ENCODE measurements at places on chromosomes 3 and 15.

DNA sequence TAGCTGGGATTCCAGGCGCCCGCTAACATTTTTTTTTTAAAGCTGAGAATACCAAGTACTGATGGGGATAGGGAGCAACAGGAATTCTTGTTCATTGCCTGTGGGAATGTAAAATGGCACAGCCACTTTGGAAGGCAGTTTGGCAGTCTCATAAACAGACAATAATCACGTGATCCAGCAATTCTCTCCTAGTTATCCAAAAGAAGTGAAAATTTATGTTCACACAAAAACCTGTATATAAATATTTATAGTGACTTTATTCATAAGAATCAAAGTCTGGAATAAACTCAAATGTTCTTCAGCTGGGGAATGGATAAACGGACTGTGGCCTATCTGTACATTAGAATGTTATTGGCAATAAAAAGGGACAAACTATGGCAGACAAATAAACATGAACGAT, 72.5 kb upstream of the NEO1 start:
- no peak for DNase-seq

GRCh38 chr3:149990423-149990948, 19.8 kb upstream of the PFN2 start:
- no peak for DNase-seq

GRCh38 chr15:74405823-74406222, 27.9 kb downstream of the SEMA7A start:
- no peak for DNase-seq

DNA sequence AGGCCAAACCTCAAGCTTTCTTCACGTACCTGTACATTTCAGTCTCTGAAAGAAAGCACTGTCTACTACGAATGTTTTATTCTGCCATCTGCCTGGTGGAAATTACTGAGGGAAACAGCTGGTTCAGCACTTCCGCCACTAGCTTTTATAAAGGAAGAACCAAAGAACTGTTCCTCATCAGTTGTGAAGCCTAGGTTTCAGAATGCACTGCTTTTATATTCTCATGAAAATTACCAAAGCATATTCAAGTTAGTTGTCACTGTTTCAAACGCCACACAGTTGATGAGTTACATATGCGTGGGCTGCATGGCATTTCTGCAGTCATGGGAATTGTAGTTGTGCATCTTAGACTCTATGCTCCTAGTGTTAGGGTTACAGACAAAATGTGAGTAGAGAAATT, 21.5 kb upstream of the ZBTB38 start:
- no peak for DNase-seq

DNA sequence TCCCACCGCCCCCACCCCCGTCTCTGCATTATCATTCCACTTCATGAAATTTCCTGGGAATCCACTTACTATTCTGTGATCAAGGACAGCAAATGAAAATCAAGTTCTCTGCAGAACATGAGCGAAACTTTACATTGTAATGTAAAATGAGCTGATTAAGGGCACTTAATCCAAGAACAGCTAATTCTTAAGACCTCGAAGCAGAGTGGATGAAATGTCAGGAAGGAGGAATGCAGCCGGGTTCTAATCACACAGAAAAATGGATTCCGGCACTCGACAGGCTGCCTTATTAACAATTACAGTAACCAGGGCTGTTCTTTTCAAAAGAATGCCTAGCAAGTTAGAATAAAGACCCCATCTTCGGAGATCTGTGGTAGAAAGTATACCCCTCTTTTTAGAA, 57.5 kb downstream of the RFTN1 start:
- no peak for DNase-seq

DNA sequence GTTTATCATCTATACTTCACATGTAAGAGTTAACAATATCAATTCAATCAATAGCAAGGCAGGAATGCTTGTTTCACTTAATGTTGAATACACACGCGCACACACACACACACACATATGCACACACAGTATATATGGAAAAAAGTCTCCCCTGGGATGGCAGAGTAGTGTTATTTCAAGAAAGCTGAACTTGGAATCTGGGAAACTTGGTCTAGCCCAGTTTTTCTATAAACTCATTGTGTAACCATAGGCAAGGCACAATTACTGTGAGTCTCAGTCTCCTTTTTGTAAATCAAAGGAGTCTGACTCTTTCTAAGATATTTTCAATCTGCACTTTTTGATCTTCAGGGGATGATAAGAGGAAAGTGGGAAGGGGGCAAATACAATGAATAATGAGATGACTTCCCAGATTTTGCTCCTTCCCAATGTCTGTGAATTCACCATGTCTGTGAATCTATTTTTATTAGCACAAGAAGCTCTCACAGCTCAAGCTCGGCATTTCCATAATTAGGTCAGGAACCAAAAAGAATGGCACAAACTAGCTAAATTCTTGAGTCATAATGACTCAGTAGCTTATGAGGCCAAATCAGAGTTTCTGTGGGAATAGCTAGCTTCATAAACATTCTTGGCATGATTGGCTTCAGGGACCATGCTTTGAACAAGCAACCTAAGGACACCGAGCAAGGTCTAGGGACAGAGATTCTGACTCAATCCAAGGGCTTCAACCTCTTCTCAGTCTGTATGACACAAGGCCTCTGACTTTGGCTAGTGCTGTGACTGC, 227.4 kb upstream of the DCBLD2 start:
- DNase-seq: no peak

DNA sequence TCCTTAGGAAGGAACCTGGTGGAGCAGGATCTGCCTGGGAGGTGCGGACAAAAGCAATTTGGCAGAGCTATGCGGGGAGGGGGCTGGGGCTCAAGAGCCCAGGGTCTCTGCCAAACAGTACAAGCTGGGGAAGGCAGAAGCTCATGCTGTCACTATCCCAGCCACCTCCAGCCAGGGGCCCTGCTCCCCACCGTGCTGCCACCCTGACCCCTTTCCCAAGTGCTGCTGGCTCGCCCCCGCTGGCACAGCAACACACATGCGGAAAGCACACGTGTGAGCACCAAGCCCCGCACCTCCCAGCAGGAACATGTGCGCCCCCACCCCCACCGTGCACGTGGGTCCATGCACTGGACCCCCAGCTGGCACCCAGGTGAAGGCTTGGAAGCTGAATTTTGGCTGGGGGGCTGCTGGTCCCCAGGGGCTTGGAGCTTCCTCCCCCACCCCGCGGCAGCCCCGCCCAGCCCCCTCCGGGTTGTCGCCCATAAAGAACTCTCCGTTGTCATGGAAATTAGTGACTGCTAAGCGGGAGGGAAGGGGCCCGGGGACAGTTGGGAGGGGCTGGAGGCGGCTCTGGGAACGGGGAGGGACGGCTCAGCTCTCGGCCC, 742 bp downstream of the CAMKV start:
- DNase-seq: no peak

GRCh38 chr15:98923579-98923978, 84.0 kb downstream of the PGPEP1L start:
- DNase-seq: no peak

- DNase-seq: no peak
Measured at GRCh38 chr15:41231422-41232226, 556 bp downstream of the CHP1 start.

GRCh38 chr15:41974041-41974440, 1.7 kb upstream of the EHD4 start:
- no peak for DNase-seq

GRCh38 chr15:51280838-51281237, 57.6 kb downstream of the CYP19A1 start:
- DNase-seq: no peak

- no peak for DNase-seq
Measured at GRCh38 chr3:3286014-3286413, 106.5 kb upstream of the CRBN start.

GRCh38 chr15:90708516-90708915, 8.6 kb upstream of the BLM start:
- no peak for DNase-seq

- no peak for DNase-seq
Measured at GRCh38 chr3:98952404-98952803, 50.9 kb upstream of the DCBLD2 start.

- no peak for DNase-seq
Measured at GRCh38 chr15:34584330-34584668, 848 bp upstream of the GOLGA8B start.

- no peak for DNase-seq
Measured at GRCh38 chr15:80596521-80596976, 98.6 kb upstream of the ABHD17C start.

GRCh38 chr3:74165211-74165610, 449.2 kb downstream of the CNTN3 start:
- no peak for DNase-seq

GRCh38 chr15:67026610-67026967, 38.8 kb upstream of the SMAD3 start:
- DNase-seq: no peak

DNA sequence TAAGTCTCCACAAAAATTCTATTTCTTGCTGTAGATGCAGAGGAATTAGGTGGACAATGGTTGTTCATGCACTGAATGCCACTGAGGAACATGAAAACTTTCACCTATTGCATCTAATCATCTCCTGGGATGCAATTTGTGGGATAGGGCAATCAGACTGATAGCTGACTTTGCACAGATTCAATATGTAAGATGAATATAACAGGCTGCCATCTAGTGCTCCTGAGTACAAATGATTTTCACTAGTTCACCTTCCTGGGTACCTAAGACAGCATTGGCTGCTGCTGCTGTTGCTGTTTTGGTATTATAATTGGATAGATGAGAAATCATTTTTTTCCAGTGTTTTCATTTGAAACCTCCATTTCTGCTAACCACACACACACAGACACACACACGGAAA, 19.7 kb downstream of the TIMMDC1 start:
- DNase-seq: no peak

DNA sequence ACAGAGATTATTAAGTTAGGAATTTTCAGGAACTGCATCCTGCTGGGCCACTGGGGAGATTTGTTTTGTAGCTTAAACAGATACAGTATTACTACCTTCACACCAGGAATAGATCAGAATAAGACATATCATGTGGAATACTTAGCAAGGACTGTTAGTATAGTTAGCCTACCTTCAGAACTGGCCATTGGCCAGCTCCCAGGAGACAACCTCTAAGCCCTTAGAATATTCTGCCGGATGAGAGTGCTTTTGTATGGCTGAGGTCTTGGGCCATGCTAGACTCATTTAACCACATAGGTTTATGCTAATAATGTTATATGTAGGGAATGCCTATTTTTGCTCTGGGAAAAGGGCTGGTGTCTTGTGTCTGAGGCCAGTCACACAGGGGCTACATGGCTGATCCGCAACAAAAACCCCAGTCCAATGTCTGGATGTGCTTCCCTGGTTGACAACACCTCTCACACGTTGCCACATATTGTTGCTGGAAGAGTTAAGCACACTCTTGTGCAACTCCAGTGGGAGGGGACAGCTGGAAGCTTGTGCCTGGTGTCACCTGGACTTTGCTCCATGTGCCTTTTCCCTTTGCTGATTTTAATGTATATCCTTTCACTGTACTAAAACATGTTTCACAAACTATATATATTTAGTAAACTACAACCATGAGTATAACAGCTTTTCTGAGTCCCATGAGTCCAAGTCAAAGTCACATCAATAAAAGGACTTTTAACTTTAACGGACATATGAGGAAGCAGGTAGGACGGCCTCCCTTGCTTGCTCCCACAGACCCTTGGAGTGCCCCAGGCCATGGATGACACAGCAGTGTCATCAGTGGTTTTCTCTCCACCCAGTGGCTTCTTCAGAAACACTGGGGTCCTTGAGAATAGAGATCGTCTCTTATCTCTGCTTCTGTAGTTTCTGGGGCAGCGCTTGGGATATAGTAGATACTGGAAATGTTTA, 118.0 kb upstream of the C3orf80 start:
- DNase-seq: no peak

DNA sequence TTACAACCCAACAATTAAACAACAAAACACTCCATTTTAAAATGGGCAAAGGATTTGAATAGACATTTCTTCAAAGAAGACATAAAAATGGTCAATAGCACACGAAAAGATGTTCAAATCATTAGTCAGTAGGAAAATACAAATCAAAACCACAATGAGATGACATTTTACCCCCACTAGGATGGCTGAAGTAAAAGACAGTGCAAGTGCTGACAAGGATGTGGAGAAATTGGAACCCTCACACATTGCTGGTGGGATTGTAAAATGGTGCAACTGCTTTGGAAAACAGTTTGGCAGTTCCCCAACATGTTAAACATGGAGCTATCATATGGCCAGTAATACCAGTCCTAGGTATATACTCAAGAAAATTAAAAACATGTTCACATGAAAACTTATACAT, 11.6 kb downstream of the GALNT15 start:
- DNase-seq: no peak

Data from stimulated activated CD8-positive, alpha-beta memory T cell treated with anti-CD3 and anti-CD28 coated beads, Interleukin-7, amount 100 ng/mL, for 1 hour (primary cell).